NCI-H2171 treated with DMSO at 0.1 percent for 48 hours (cell line): ENCODE measurements at places on chromosomes 6 and 20.

GRCh38 chr6:131764350-131764749 lies 43.5 kb upstream of the ENPP1 start:
- DNase-seq = no peak

DNA sequence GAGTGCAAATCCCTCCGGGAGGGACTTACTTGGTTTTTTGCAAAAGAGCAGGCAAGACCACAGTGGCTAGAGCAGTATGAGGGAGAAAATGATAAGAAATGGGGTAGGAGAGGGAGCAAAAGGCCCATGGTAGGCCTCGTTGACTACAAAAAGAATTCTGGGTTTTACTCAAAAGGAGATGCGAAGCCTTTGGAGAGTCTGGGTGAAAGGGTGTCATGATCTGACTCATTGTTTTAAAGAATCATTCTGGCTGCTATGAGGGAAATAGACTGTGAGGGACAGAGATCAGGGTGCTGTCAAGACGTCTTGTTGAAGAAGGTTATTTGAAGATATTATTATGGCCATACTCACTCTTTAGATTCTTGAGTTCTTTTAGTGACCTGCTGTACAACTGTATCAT lies 13.0 kb downstream of the TBC1D32 start:
- DNase-seq = no peak

- DNase-seq = peak; percentile 98
These were observed 90.4 kb downstream of the CARMIL1 start for GRCh38 chr6:25369433-25370177.

DNA sequence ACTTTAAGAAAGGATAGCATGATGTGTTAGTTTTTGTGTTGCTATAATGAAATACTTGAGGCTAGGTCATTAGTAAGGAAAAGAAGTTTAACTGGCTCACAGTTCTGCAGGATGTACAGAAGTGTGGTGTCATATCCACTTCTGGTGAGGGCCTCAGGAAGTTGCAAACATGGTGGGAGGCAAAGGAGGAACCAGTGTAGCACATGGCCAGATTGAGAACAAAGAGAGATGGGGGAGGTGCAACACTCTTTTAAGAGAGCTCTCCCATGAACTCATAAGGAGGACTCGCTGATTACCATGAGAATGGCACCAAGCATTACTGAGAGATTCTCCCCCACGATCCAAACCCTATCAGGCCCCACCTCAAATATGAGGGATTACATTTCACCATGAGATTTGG lies 265.4 kb downstream of the RIMS1 start:
- no peak for DNase-seq

DNA sequence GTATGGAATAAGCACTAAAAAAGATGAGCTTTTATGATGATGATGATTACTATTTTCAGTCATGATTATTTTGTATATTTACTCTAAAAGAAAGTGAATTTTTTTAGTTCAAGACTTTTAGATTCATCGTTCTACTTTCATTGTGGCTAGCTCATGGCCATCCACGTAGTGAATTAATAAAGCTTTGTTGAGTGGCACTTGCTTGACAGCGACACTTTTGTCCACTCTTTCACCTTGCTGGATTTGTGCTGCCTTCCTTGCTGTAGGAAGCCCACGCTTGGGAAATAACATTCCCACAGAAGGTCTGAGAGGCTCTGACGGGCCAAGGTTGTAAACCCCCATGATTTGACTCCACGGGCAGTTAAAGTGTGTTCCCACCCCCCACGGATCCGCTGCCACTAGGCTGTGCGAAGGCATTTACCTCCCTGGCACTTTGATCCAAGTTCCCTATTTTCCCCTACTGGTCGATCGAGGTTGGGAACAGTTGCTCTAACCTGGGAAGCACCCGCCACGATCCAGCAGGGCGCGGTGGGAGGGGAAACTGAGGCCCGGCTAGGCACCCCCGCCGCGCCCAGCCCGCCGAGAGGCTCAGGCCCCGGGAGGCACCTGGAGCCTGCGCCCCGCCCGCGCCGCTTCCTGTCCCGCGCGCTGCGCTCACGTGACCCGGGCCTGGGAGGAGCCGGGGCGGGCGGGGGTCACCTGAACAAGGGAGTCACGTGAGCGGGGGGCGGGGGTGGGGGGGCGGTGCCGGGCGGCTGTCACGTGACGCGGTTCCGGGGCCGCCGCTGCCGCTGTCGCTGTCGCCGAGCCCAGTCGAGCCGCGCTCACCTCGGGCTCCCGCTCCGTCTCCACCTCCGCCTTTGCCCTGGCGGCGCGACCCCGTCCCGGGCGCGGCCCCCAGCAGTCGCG lies at the start of gene IGF2R:
IGF2R (plus strand) TSS at position 788 of the 909 bp plus-strand sequence. CDS start 165 bp downstream, outside the sequence.
- DNase-seq = peak; percentile 84

DNA sequence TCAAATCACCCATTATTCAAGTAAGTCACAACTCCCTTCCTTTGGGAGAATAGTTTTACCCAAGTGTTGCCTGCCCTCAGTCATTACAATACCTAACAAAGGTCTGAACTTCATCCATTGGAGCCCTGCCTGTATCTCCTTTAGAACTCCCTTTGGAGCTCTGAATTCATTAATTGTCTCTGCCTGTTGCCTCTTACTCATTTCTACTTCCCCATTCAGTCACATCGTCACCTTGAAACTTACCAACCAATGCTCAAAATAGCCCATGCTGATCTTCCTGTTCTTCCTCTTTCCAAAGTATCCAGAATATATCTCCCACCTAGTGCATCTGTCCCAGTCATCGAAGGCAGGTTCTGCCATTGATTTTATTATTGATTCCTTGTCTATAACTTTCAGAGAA lies 120.7 kb upstream of the ADGRF1 start:
- no peak for DNase-seq
